ENCODE measurements at places on chromosomes 1 and 21.

- no peak for DNase-seq
Observed at GRCh38 chr1:184143449-184143848, 91.9 kb downstream of the TSEN15 start.

- no peak for DNase-seq
Observed at GRCh38 chr1:1376551-1377226, 1.7 kb upstream of the AURKAIP1 start.

DNA sequence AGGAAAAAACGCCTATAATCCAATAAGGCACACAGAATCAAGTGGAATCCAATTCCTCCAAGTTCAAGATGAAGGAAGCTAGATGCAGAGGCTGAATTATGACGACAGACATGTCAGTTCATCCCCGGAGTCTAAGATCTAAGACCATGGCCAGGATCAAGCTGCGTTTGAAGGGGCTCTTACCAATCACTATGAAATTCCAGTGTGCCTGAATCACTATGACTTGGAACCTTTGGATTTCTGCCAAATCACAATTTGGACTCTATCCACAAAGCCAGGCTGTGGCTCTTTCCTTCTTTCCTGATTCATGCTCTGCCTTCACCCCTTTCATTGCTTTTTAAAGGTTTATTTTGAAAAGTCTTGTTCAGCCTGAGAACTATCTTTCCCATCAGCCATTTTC is 17.1 kb downstream of the OLIG2 start:
- DNase-seq = no peak

- DNase-seq = no peak
Observed at GRCh38 chr1:184870319-184870718, 104.0 kb downstream of the NIBAN1 start.

- DNase-seq = no peak
Observed at GRCh38 chr1:2201062-2201461, 6.5 kb upstream of the FAAP20 start.

GRCh38 chr1:87203904-87204303 is 124.8 kb upstream of the LMO4 start:
- DNase-seq = no peak

- no peak for DNase-seq
Observed at GRCh38 chr1:45328680-45329079, 2.0 kb downstream of the HPDL start.

DNA sequence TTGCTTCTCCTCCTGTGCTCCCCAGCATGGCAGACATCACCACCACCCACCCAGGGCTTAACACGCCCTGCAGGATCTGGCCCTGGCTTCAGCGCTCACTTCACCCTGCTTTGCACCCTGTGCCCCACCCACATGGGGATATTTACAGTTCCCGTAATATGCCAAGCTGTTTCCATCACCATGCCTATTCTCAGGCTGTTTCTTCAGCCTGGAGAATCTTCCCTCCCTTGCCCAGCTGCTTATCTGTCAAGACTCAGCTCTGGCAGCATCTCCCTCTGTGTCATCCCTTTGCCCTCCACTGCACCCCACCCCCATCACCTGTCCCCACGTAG is 3.6 kb upstream of the AHCYL1 start:
- no peak for DNase-seq

- DNase-seq = no peak
Observed at GRCh38 chr1:219585837-219586455, 27.0 kb downstream of the ZC3H11B start.

- DNase-seq = no peak
Observed at GRCh38 chr1:93395195-93395594, 49.5 kb downstream of the DR1 start.

- no peak for DNase-seq
Observed at GRCh38 chr1:16409536-16410152, 27.6 kb downstream of the SPATA21 start.

DNA sequence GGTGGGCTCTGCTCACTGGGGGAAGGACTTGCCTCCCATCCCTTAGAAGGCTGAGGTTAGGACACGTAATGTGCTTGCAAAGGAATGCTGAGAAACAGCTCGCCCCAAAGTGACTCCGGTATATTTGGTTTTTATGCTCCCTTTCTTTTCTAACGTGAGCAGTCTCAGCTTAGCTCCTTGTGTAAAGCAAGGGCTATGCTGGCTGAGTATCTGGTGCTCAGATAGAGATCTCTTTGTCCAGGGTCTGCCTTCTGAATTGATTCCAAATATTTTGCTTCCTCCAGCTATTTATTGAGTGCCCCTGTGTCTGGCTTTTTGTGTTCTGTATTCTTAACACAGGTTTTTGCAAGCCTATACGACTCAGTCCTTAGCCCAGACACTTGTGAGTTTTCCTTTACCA is 94.5 kb upstream of the ARTN start:
- no peak for DNase-seq

GRCh38 chr1:19654386-19654785 is 10.3 kb downstream of the NBL1 start:
- DNase-seq = no peak

GRCh38 chr21:45498646-45499000 is 43.6 kb downstream of the SLC19A1 start:
- no peak for DNase-seq

DNA sequence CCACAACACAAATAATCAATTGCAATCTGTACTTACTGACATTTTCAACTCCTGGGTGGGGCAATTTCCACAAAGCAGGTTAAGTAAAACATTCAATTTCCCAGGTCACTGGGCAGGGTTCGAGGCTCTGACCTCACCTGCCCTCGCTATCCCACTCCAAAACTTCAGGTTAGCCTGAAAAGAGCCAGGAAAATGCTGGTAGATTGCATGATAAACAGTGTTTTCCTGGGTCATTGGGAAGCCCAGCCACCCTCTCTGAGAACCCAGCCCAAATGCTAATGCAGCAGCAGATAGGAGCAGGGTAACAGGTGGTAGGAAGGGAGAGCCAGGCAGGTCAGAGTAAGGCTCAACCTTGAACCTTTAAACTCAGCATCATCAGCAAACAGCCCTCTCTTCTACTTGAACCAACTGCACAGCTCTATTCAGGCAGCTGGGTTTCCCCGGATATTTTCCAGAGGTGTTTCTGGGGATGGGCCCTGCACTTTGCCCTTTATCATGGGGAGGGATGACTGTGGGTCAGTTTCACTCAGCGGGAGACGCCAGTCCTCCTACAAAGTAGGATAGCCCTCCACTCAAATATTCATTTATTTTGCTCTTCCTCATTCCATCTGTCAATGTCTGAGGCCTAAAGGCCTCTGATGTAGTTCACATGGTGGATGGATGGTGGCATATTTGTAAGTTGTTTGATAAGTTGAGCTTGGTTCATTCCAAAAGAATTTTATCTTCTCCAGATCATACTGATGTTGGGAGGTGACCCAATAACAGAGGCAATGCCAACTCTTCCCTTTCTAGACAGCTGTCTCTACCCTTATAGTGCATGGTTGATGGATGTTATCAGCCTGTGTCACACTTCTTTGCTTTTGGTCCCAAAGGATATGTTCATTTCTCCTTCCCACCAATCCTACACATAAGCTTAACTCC is 65.7 kb downstream of the DUSP10 start:
- no peak for DNase-seq

GRCh38 chr21:32523988-32524719 is 61.2 kb downstream of the TCP10L start:
- no peak for DNase-seq

- DNase-seq = no peak
Observed at GRCh38 chr21:35025206-35026152, 23.6 kb downstream of the RUNX1 start.

DNA sequence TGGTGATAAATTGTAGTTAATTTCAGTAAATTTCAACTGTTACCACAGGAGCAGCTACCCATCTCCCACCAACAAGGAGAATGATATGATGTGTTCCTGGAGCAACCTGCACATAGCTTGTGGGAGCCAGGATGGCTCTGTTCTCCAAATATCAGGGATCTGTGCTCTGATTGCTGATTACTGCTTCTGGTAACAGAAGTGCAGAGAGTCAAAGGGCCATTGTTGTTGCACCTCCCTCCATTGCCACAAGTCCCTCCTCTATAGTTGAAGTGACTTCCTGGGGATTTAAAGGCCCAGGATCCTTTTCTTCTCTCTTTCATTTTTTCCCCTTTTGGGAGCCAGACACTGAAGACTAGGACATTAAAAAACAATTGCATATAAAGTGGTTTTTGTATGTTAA is 51.6 kb upstream of the HPDL start:
- no peak for DNase-seq

- DNase-seq = no peak
Observed at GRCh38 chr1:54338464-54338863, 67.7 kb downstream of the SSBP3 start.

- no peak for DNase-seq
Observed at GRCh38 chr1:32801096-32801715, 16.0 kb downstream of the YARS1 start.

DNA sequence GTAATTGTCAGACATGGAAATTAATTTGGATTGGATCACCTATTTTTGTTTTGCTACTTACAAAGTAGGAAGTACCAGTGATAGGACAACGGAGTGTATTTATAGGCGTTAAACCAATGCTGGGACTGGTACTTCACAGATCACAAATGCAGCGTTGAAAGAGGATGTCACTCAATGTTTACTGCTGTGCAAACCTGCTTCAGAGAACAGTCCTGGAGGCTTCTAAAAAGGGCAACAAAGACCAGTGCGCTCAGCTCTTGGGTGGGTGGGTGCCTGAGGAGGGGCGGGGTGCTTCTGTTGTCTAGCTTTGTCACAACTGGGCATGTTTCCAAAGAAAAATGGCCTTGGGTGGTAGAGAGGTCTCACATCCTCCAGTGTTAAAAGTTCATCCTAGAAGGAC is 2.1 kb downstream of the C1orf21 start:
- no peak for DNase-seq

GRCh38 chr1:95388031-95388430 is 154.0 kb downstream of the RWDD3 start:
- DNase-seq = no peak

GRCh38 chr1:39381839-39382238 is 109.6 kb upstream of the BMP8A start:
- DNase-seq = no peak

DNA sequence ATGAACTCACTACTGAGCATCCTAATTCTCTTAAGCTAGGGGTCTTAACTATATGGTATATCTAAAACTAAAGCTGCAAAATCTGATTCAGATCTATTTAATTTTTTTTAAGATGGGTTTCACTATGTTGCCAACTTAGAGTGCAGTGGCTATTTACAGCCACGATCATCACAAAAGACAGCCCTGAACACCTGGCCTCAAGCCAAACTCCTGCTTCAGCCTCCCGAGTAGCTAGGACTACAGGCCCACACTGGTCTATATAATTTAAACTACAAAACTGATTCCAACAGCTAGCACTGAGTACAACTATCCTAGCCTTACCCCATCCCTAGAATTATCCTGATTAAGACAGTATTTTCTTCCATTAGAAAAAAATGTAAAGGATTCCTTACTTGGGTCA is 37.1 kb downstream of the EIF4G3 start:
- DNase-seq = no peak

DNA sequence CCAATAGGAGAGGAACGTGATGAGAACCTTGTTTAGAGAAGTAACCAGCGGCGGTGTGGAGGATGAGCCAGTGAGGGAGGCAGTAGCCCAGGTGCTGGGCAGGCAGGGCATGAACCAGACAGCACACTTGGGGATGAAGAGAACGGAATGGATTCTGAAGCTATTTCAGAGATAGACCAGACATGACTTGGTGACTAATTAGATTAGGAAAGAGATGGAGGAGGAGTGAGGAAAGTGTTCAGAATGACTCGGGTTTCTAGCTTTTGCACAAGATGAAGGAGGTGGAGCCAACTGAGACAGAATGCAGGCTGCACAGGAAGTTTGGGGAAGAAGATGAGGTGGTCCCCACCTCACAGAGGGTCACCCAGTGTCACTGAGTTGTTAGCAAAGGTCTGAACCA is 5.1 kb downstream of the PEF1 start:
- DNase-seq = no peak

DNA sequence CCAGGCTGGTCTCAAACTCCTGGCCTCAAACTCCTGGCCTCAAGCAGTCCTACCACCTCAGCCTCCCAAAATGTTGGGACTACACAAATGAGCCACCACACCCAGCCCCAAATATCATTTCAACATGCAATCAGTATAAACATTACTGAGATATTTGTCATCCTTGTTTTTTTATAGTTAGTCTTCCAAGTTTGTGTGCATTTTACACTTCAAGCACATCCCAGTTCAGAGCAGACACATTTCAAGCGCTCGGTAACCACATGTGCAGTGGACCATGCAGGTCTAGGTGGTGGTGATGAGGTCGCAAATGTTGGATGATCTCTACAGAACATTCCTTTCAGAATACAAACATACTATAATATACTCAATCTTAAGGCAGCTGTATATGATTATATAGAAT is 23.8 kb upstream of the APP start:
- DNase-seq = no peak

- DNase-seq = no peak
Observed at GRCh38 chr1:62314454-62315350, 4.5 kb downstream of the KANK4 start.

GRCh38 chr1:56550138-56550858 is 29.1 kb downstream of the PLPP3 start:
- no peak for DNase-seq

DNA sequence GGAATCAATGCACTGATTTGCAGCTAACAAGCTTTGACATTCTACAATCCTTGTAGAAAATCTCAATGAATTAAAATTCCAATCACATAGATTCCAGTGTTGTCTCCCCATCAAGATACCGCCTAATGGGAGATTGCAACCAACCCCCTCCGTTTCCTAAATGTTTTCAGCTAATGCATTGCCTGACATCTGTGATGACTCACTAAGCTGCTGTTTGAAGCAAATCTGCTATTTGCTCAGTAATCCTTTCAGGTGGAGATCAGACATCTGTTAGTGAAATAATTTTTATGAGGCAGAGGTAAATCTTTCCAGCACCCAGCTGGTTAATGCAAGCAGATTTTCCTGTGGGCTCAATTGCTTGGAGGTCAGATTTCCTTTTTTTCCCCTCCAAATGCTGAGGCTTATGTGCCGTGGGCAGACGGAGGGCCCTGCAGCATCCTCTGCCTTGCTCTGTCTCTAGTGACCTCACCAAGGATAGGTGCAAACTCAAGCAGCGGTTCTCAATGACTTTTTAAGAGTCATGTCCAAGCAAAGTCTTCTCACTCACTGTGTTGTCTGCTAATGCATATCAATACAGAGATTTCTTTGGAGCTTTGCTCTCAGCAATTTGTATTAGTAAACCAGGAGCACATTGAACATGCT is 91.1 kb upstream of the RAB3GAP2 start:
- DNase-seq = no peak

GRCh38 chr1:60390593-60391282 is 317.2 kb upstream of the C1orf87 start:
- DNase-seq = no peak

DNA sequence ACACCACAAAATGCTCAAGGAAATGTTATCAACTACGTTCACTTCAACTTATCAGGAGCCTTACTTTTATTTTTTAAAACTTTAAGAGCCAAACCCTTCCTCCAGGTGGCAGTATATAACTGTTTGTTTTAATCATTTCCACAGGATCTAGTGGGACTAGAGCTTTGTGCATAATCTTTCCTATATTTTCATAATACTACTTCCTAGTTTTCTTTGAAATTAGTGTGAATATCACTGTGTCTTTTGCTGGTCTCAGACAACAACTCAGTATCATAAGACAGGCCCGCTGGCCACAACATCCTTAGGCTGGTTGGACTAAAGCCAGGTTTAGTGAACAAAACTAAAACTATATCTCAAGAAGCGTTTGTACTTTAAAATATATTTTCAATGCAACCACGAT is 145.5 kb downstream of the TIAM1 start:
- DNase-seq = no peak
